ENCODE measurements at places on chromosomes 5 and 9.

- no peak for DNase-seq
Observed at GRCh38 chr9:124594225-124594624, 87.0 kb upstream of the NR5A1 start.

DNA sequence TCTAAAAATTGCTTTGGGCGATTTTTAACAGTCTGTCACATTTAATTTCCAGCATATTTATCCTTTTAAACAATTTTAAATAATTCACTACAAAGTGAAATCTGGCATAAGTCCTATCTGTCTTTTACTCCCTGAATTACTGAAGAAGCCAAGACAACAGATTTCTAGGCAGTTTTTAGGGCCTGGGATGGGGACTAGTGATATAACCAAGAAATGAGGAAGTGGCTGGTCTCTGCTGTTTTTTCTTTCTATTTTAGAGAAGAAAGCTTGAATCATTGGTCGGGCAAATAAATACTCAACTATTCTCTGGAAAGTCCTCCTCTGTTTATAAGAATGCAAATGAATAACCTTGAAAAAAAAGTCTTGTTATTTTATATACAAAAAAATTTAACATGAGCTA, 79.7 kb upstream of the SSBP2 start:
- DNase-seq = no peak

GRCh38 chr5:112612663-112613062, 125.0 kb upstream of the APC start:
- DNase-seq = no peak

- DNase-seq = no peak
Observed at GRCh38 chr9:136334541-136334940, 7.2 kb downstream of the GPSM1 start.

DNA sequence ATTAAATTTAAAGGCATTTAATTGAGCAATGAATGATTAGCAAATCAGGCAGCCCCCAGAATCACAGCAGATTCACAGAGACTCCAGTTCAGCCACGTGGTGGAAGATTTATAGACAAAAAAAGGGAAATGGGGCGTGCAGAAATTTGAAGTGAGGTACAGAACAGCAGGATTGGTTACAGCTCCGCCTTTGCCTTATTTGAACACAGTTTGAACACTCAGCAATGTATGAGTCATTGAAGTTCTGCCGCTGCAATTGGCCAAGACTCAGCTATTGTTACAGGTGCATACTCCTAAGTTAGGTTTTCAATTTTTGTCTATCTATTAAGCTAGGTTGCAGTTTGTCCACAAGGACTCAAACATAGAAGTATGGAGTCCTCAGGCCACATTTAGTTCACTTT, 157.7 kb upstream of the SLC12A2 start:
- no peak for DNase-seq

DNA sequence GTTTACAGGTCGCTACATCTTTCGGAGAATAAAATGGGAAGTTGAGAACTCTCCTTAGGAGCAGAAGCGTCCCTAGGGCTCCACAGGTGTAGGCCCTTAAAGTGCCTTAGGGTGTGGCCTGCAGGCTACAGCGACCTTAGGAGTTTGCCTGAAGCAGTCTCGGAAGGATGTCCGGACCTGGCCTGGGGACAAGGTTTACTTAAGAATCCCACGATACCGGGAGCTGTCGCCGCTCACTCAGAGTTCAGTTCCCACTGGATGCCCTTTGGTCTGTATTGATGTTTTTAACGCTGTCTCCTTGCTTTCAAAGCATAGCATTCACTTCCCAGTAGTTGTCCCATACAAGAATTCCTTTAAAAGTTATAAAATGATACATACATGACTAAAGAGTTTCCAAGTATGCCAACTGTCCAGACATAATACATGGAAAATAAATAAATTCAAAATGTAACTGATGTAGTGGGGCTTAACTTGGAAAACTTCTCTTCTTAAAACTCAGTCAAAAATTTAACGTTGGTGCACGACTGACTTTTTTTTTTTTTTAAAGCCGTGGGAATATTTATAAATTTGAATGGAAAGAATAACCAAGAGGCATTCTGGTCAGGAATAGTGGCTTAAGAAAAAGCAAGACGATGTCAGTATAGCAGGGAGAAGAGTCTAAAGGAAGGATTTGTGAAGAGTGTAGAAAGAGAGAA, 848 bp downstream of the RAD50 start:
- no peak for DNase-seq

DNA sequence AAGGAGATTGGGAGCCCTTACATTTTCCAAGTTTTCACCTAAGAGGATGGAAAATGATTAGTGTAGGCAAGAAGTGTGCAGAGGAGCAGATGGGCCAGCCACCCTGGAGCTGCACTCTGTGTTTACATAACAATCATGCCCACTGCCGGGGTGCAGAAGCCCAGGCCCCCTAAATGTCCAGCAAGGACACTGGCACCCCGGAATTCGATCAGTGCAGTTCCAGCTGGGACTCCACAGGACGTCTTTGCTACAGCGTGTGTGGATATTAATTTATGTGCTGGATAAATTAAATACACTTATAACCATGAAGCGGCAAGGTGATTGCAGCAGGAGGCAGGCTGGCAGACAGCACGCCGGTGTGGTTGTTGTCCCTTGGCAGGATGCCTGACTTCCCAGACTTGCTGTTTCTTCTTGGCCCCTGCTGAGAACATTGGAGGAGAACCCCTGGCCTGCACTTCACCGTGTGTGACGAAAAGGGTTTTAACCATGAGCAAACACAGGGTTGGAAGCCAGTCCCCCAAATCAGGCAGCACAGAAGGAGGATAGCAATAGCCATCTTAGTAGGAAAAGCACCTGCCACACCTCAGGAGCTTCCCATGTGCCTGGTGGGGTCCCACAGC, 73.7 kb downstream of the GADD45G start:
- no peak for DNase-seq

- no peak for DNase-seq
Observed at GRCh38 chr9:91036356-91036755, 234.7 kb downstream of the SYK start.

DNA sequence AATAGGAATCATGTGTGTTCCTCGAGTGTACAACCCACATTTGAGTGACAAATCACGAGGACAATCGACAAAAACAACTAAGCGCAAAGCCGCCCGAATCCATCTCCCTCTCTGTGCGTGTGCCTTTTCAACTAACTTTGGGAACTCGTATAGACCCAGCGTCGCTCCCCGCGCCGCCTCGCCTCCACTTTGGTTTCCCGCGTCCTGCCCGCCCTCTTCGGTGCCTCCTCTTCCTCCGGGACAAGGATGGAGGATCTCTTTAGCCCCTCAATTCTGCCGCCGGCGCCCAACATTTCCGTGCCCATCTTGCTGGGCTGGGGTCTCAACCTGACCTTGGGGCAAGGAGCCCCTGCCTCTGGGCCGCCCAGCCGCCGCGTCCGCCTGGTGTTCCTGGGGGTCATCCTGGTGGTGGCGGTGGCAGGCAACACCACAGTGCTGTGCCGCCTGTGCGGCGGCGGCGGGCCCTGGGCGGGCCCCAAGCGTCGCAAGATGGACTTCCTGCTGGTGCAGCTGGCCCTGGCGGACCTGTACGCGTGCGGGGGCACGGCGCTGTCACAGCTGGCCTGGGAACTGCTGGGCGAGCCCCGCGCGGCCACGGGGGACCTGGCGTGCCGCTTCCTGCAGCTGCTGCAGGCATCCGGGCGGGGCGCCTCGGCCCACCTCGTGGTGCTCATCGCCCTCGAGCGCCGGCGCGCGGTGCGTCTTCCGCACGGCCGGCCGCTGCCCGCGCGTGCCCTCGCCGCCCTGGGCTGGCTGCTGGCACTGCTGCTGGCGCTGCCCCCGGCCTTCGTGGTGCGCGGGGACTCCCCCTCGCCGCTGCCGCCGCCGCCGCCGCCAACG, at the start of gene GPR150:
Gene GPR150, plus strand, starts transcription at position 58 of the 840 bp plus-strand sequence. Its CDS starts 189 bp downstream, at position 247.
- DNase-seq = peak; percentile 32

DNA sequence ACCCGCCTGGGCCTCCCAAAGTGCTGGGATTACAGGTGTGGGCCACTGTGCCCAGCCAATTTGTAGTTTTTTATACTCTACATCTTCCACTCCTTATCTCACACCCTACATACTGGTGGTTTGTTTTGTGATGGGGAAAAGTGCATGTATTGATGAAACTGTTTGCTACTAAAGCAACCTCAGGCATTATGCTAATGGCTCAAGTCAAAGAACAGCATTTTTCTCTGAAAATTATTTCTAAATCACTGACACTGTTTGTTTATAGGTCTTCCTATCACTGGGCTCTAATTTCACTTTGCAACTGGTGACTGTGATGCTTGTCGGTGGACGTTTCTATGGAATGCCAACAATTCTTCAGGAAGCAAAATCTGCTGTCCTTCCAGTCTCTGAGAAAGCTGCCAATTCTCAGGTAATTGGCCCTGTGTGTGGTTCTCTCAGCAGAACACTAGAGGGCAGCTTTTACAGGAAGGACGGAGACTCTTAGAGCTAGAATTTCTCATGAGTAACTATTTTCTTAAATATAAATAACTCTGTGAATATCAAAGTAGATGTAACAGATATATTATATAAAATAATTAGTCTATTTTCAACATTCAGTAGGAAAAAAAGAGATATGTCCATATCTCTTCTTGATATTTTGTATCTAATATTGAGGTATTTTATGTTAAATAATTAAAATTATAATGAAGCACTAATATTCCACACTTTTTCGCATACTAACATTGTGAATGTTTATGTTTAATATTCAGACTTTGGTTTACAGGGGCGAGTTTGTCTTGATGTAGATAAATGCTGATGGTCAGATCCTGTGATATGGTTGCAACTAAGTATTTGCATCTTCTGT, 244.1 kb downstream of the ADGRV1 start:
- no peak for DNase-seq

GRCh38 chr5:8399471-8399870, 530.5 kb downstream of the MTRR start:
- no peak for DNase-seq

- no peak for DNase-seq
Observed at GRCh38 chr5:136802383-136802782, 437.0 kb upstream of the TRPC7 start.
